ENCODE measurements at places on chromosomes 12 and 14. TPM values are rescaled to one million over a fixed set of nuclear protein-coding genes. Genes with fewer than 3 reads are reported as not detected.

DNA sequence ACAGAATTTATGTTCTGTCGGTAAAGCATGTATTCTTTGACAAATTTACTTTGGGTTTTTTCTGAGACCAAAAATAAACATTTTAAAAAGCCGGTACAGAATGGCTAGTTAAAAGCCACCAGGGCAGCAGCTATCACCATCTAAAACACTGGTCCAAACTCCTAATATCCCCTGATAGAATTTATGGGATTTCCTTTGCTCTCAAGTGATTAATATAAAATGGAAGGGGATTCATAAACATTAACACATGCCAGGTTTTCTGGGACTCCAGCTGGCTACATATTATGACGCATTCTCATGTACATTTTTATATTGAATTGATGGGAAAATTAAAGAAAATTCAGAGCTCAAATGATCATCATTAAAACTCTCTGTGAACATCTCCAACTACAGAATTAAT lies 640.8 kb downstream of the C12orf50 start:
- ATAC-seq, result no peak
- H3K27ac ChIP-seq, result no peak overlapping the region
- no peak overlapping the region for H3K4me3 ChIP-seq
- H3K4me1 ChIP-seq, result no peaks in the 10 kb centered on the region
- H3K27me3 ChIP-seq, result no peaks in the 10 kb centered on the region

DNA sequence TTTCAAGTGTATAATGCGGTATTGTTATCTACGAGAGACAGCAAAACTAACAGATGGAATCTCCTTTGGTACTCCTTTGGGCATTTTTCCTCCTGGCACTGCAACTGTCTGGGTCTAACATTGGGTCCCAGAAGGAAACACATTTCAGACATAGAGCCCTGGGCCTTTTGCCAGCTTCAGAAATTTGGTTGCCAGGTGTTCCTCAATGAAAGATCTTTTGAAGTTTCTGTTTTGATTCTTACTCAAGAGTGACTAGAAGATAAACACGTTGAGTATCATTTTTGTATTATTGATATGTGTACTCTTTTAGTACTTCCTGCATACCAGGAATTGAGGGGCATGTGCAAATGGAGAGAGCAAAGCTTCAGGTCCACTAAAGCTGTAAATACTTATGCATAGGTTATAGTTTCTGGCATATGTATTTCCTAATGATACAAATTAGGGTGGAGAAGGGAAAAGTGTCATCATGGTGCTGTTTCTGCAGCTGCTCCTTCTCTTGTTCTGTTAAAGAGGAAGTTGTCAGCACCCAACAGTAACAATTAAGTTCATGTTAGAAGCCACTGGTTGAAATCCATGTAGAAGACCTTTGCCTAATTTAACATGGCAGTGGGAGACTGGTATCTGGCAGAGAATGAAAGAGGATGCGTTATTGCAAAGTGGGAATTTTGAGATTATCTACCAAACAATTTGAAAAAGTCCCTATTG lies 53.5 kb downstream of the SLC38A6 start:
- ATAC-seq, result peak; percentile 31
- H3K36me3 ChIP-seq, result no peaks in the 10 kb centered on the region
- no peak overlapping the region for H3K27ac ChIP-seq
- no peaks in the 10 kb centered on the region for H3K4me1 ChIP-seq

DNA sequence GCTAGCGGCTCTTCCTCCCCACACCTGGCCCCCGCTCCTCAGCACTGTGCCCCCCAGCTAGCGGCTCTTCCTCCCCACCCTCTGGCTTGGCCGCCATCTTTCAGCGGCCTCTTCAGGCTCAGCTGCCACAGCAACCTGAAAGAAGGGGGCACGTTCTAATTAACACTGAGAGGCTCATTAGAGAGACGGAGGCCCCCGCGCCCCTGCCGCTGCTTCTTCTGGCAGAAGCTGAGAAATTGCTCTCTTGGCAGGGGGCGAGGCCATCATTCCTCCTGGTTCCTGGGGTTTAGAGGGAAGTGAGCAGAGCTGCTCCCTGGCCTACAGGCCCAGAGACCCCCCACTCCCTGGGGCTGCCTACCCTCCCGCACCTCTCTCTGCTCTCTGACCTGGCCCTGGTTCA lies 64.4 kb downstream of the IQSEC3 start:
- peaks cover 33% of the 10 kb centered on the region for H3K27me3 ChIP-seq
- no peaks in the 10 kb centered on the region for H3K36me3 ChIP-seq
- H3K4me1 ChIP-seq, result no peaks in the 10 kb centered on the region

DNA sequence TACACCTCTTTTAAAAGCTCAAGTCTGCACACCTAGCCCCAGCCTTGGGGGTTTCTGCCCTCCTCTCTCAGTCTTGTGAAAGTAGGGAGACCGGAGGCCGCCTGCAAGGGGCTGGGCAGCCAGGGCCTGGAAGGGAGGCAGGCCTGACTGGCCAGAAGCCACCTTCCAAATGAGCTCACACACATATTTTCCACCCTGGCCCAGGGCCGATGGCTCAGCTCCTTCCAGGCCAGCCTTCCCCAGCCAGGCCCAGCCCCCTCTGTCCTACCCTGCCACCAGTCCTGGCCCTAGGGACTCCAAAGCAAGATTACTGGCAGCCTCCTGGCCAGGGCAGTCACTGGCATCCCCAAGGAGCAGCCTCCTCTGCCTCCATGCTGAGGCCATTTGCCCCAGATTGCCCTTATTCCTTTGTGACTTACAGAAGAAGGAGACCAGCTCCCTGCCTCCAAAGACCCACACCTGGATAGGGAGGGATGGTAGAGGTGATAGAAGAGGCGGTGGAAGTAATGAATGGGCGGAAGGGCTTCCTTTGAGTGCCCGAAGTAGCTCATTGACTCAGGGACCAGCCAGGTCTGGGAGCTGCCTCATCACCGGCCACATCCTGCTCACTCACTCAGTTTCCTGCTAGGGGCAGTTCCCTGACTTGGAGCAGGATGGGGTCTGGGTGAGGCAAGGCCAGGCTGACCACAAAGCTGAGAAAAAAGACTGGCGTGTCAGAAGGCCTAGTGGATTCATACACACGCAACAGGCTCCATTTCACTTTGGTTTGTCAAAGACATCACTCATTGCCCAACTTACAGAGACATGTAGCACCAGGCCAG lies 14.8 kb downstream of the MMP14 start:
- no peaks in the 10 kb centered on the region for H3K36me3 ChIP-seq
- peak; percentile 91 for ATAC-seq
- peak overlapping the region; percentile 50 for H3K4me3 ChIP-seq
- peaks cover 11% of the 10 kb centered on the region for H3K4me1 ChIP-seq
- H3K27ac ChIP-seq, result peak overlapping the region; percentile 56

DNA sequence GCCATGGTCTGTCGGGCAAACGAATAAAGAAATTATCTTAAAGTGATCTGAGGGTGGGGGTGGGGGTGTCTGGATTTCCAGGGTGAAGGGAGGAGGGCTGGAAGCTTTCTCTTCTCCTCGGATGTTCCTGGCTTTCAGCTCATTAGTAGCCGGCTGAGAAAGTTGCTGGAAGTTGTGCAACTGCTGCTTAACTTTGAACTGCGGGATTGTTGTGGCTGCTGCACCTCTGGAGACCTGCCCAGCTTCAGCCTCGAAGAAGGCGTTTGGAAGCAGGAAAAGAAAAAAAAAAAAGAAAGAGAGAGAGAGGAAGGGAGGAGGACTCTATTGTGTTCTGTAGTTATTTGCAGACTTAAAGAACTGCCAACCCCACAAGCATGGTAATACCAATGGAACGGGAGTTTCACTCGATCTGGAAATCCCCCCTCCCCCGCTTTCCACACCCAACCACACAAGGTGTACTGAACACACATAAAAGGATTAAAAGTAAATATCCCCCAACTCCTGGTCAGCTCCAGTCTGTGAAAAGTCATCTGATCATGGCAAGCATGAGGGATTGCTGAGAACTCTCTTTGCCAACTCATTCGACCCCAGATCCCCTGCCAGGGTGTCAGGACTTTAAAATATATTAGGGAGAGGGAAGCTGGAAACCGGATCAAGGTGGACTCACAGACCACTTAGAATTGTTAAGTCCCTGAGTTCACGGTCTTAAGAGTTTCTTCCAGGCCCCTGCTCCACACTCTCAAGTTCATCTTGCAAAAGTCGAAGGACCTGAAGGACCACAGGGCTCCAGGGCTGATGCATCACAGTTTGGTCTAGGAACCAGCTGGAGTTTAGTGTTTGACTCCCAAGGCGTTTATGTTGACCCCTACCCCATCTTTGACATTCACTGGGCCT lies at the start of gene RASSF9:
RASSF9 (minus strand) TSS at position 213 of the 894 bp plus-strand sequence; CDS start at position 5, 208 bp downstream.
- H3K27ac ChIP-seq, result no peak within 1 kb of the TSS
- no peaks in the 10 kb centered on the region for H3K36me3 ChIP-seq
- peaks cover 3% of the 10 kb centered on the region for H3K27me3 ChIP-seq
- no peak within 1 kb of the TSS for H3K4me3 ChIP-seq

DNA sequence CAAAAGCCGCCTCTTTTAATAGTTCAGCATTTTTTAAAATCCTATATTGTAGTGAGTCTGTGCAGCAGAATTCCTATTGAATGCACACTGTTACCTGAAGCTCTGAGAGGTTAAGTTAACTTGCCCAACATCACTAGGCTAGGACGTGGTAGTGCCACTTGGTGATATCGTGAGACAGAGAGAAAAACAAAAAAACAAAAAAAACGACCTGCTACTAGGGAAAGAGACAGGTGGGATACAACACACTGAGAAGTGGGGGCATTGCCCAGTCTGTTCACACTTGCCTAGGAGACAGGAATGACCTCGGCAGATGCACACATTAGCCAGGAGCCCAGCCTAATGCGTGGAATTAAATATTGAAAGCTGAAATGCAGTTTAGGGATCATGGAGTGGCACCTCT lies 129.7 kb upstream of the CCND2 start:
- H3K27ac ChIP-seq, result peak overlapping the region; percentile 89
- no peak for ATAC-seq
- H3K36me3 ChIP-seq, result no peaks in the 10 kb centered on the region
- peaks cover 61% of the 10 kb centered on the region for H3K4me1 ChIP-seq

- no peaks in the 10 kb centered on the region for H3K27me3 ChIP-seq
- H3K4me3 ChIP-seq, result no peak overlapping the region
- H3K27ac ChIP-seq, result no peak overlapping the region
- ATAC-seq, result no peak
- peaks cover 22% of the 10 kb centered on the region for H3K4me1 ChIP-seq
Observed at GRCh38 chr12:50221228-50222008, 54.2 kb upstream of the CERS5 start.

- peaks cover 17% of the 10 kb centered on the region for H3K27me3 ChIP-seq
- ATAC-seq, result no peak
- H3K4me3 ChIP-seq, result no peak overlapping the region
- no peaks in the 10 kb centered on the region for H3K4me1 ChIP-seq
- H3K27ac ChIP-seq, result no peak overlapping the region
Observed at GRCh38 chr12:75747572-75748021, 236.2 kb upstream of the KRR1 start.

DNA sequence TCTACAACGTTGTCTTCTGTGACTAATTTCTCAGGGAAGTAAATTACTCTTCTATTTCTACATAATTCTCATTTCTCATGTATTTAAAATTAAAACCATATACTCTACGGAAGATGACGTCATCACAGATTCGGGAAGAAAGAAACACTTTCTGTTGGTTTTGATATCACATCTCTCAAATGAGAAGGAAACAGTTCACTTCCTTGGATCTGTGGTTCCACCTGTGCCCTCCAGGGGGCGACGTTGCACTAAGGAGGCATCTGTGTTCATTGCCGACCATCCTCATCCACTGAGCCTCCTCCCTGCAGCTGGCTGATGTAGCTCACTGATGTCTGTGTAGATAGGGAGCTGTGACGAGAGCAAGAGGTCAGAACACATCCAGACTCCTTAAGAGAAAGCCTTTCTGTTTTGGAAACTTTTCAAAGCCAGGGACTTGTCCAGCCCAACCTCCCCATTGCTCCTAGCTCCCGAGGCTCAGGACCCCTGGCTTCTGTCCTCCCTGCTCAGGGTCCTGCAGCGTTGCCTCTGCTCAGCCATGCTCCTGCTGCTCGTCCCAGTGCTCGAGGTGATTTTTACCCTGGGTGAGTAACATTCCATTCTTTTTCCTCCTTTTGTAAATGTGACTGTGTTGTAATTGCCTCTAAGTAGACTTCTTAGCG lies 172.7 kb upstream of the OR4E1 start:
- H3K4me1 ChIP-seq, result no peaks in the 10 kb centered on the region
- peak overlapping the region; percentile 40 for H3K27ac ChIP-seq
- H3K36me3 ChIP-seq, result peaks cover 20% of the 10 kb centered on the region
- peaks cover 3% of the 10 kb centered on the region for H3K27me3 ChIP-seq
- peak overlapping the region; percentile 74 for H3K4me3 ChIP-seq

- H3K4me3 ChIP-seq, result no peak overlapping the region
- ATAC-seq, result peak; percentile 18
- no peaks in the 10 kb centered on the region for H3K4me1 ChIP-seq
- H3K27ac ChIP-seq, result no peak overlapping the region
- H3K36me3 ChIP-seq, result no peaks in the 10 kb centered on the region
- peaks cover 31% of the 10 kb centered on the region for H3K27me3 ChIP-seq
Observed at GRCh38 chr12:109385339-109386058, 37.8 kb downstream of the MYO1H start.

DNA sequence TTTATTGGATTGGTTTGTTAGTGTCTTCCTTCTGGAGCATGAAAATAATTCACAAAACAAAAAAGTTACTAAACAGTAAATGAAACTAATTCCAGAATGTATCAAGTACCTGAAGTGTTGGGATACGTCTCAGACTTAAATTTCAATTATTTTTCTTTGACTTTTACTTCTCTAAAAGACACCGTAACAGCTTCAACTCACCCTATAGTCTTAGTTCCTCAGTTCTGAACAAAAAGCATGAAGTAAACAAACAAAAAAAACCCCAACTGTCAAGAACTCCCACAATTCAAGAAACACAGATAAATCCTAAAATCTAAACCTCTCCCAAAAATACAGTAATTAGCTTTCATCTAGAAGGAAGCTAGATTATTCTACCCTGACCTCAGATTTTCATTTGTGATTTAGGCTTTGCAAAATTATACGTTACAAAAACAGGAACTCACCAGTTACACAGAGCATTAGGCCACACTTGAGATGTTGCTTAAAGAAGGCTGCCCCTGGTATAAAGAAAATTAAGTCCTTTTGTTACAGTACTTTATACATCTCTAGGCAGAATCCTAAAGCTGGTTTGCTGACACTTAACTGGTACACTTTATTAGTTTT lies 10.2 kb downstream of the HEATR5A start:
- H3K4me3 ChIP-seq, result no peak overlapping the region
- no peak for ATAC-seq
- no peaks in the 10 kb centered on the region for H3K27me3 ChIP-seq
- H3K36me3 ChIP-seq, result peaks cover 9% of the 10 kb centered on the region
- H3K4me1 ChIP-seq, result peaks cover 12% of the 10 kb centered on the region

DNA sequence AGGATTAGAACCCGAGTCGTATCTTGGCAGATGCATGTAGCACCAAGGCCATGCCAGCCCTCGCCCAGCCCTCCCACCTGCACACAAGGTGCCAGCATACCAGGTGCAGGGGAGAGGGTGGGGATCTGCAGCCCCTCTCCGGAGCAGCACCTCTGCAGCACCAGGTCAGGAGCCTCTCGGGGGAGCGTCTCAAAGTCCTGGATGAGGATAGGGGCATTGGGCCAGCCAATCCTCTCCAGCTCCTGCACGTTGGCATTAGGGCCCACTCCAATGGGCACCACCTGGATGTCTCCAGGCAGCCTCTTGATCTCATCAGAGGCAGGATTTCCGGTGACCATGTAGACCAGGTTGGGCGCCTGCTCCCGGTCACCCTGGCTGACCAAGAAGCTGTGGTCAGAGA lies 73.2 kb upstream of the ANO2 start:
- no peak overlapping the region for H3K4me3 ChIP-seq
- H3K27ac ChIP-seq, result no peak overlapping the region
- H3K4me1 ChIP-seq, result no peaks in the 10 kb centered on the region
- no peak for ATAC-seq
- peaks cover 20% of the 10 kb centered on the region for H3K27me3 ChIP-seq

- peak overlapping the region; percentile 98 for H3K27ac ChIP-seq
- ATAC-seq, result peak; percentile 75
- H3K4me1 ChIP-seq, result peaks cover 18% of the 10 kb centered on the region
- no peaks in the 10 kb centered on the region for H3K27me3 ChIP-seq
- peak overlapping the region; percentile 91 for H3K4me3 ChIP-seq
- peaks cover 61% of the 10 kb centered on the region for H3K36me3 ChIP-seq
Observed at GRCh38 chr12:120534703-120535655, 823 bp downstream of the RNF10 start.

Gene VEZT
- total RNA-seq, result 49.3 TPM

Gene PLXNC1
- total RNA-seq, result 4.9 TPM

Gene PRB2
- not detected for total RNA-seq

Gene CSRNP2
- total RNA-seq, result 14.4 TPM
